Osteocyte (in vitro differentiated cells): ENCODE measurements at places on chromosomes 12 and 14. TPM values are rescaled to one million over a fixed set of nuclear protein-coding genes. Genes with fewer than 3 reads are reported as not detected.

DNA sequence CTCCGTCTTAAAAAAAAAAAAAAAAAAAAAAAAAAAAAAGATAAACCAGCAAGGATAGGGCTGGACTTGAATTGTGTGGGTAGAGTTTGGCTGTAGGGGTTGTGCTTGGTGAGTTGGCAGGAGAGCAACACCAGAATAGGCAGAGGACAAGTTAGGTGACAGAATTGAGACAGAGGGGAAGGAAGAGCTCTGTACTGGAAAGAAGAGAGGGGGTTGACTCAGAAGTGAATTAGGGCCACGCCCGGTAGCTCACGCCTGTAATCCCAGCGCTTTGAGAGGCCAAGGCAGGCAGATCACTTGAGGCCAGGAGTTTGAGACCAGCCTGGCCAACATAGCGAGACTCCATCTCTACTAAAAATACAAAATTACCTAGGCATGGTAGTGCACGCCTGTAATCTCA lies 6.1 kb upstream of the TMEM30B start:
- DNase-seq: no peak
- no peaks in the 10 kb centered on the region for H3K27me3 ChIP-seq
- no peak overlapping the region for H3K4me3 ChIP-seq
- no peaks in the 10 kb centered on the region for H3K36me3 ChIP-seq
- H3K4me1 ChIP-seq: peaks cover 13% of the 10 kb centered on the region

DNA sequence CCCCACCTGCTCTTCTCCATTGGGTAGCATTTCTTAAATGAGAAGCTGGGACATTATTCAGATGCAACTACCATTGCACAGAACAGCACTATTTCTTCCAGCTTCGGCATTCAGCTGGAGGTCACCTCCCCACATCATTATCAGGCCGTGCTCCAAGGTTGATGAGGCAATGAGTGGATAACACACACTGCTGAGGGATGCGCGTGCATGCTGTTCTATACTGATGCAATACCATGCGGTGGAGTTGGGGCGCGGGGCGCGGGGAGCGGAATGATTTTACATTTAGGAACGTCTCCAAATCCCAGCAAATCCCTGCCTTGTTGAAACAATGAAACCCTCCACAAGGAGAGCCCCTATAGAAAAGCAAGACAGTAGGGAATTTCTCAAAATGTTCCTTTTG lies 283.4 kb downstream of the GRIN2B start:
- no peaks in the 10 kb centered on the region for H3K36me3 ChIP-seq
- peaks cover 2% of the 10 kb centered on the region for H3K27me3 ChIP-seq
- H3K4me1 ChIP-seq: no peaks in the 10 kb centered on the region
- no peak for DNase-seq

Gene KRT80
- 9.2 and 9.9 TPM in 2 replicates for total RNA-seq

Gene KLRK1
- total RNA-seq: 3.2 and 4.9 TPM in 2 replicates

- H3K4me3 ChIP-seq: no peak overlapping the region
- H3K4me1 ChIP-seq: no peaks in the 10 kb centered on the region
- DNase-seq: peak; percentile 80
- H3K27me3 ChIP-seq: peaks cover 58% of the 10 kb centered on the region
Observed at GRCh38 chr12:252636-253035, 10.0 kb downstream of the SLC6A13 start.

- no peak for DNase-seq
- H3K36me3 ChIP-seq: peaks cover 6% of the 10 kb centered on the region
- no peak overlapping the region for H3K4me3 ChIP-seq
- H3K4me1 ChIP-seq: peaks cover 5% of the 10 kb centered on the region
- H3K27ac ChIP-seq: no peak overlapping the region
Observed at GRCh38 chr14:69408331-69408960, 10.0 kb downstream of the SLC39A9 start.

DNA sequence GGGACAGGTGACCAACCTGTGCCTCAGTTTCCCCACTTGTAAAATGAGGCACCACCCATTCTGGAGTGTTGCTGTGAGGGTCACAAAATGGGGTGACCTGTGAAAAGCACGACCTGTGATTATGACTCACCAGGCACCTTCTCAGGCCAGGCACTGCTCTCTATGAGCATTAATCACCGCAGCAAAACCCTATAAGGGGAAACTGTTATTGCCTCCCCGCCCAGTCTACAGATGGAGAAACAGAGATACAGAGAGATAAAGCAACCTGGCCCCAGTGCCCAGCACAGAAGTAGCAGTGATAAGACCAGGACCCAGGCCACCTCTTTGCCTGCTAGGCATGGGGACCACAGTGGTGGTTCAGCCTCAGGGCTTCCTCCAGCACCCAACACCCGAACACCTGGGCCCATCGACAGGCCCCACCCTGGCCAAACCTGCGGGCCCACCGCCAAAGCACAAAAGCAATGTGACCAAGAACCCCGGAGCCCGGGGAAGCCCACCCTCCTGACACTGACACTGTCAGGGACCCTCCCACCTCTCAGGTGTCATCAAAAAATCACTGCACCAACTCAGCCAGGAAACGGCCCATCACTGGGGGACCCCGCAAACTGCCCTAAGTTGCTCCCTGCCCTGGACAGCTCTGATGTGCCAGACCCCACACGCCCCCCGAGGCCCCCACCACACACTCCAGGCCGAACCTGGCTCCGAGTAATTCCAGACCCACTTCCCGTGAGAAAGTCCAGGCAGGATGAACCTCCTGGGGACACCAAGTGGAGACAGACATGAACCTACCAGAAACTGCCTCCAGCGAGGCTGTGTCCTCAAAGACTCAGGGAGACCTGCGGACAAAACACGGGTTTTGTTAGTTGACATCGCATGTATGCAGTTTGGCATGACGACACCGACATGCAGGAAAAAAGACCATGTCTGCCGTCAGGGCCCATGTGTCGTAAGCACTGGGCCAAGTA lies 32.4 kb downstream of the NCOR2 start:
- DNase-seq: no peak
- no peaks in the 10 kb centered on the region for H3K27me3 ChIP-seq
- H3K4me3 ChIP-seq: no peak overlapping the region

- H3K4me3 ChIP-seq: peak overlapping the region; percentile 82
- no peak overlapping the region for H3K27ac ChIP-seq
- H3K27me3 ChIP-seq: peaks cover 16% of the 10 kb centered on the region
- peaks cover 5% of the 10 kb centered on the region for H3K4me1 ChIP-seq
- no peak for DNase-seq
Observed at GRCh38 chr14:70822530-70823185, 13.3 kb upstream of the MAP3K9 start.

GRCh38 chr12:52380271-52380694 lies 5.2 kb downstream of the KRT84 start:
- H3K4me3 ChIP-seq: no peak overlapping the region
- H3K27ac ChIP-seq: no peak overlapping the region
- no peaks in the 10 kb centered on the region for H3K4me1 ChIP-seq
- peaks cover 44% of the 10 kb centered on the region for H3K27me3 ChIP-seq

GRCh38 chr14:68975667-68976066 lies 3.4 kb downstream of the ACTN1 start:
- DNase-seq: no peak
- peaks cover 33% of the 10 kb centered on the region for H3K36me3 ChIP-seq
- peak overlapping the region; percentile 95 for H3K27ac ChIP-seq
- H3K4me3 ChIP-seq: peak overlapping the region; percentile 84
- no peaks in the 10 kb centered on the region for H3K27me3 ChIP-seq

GRCh38 chr14:99539491-99539890 lies 58.3 kb downstream of the CCNK start:
- H3K4me1 ChIP-seq: peaks cover 42% of the 10 kb centered on the region
- no peak overlapping the region for H3K27ac ChIP-seq

- no peak for DNase-seq
- no peaks in the 10 kb centered on the region for H3K27me3 ChIP-seq
- H3K36me3 ChIP-seq: peaks cover 2% of the 10 kb centered on the region
- H3K27ac ChIP-seq: peak overlapping the region; percentile 21
Observed at GRCh38 chr12:65937161-65937641, 112.9 kb downstream of the HMGA2 start.

- H3K4me3 ChIP-seq: no peak overlapping the region
- no peaks in the 10 kb centered on the region for H3K27me3 ChIP-seq
- H3K27ac ChIP-seq: peak overlapping the region; percentile 95
Observed at GRCh38 chr14:50062438-50063085, 53.8 kb downstream of the VCPKMT start.

DNA sequence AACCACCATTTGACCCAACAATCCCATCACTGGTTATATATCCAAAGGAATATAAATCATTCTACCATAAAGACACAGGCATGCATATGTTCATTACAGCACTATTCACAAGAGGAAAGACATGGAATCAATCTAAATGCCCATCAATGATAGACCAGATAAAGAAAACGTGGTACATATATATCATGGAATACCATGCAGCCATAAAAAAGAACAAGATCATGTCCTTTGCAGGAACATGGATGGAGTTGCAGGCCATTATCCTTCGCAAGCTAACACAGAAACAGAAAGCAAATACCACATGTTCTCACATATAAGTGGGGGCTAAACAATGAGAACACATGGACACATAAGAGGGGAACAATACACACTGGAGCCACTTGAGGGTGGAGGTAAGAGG lies 15.7 kb downstream of the CAPRIN2 start:
- H3K4me1 ChIP-seq: peaks cover 14% of the 10 kb centered on the region
- no peak overlapping the region for H3K4me3 ChIP-seq
- no peaks in the 10 kb centered on the region for H3K27me3 ChIP-seq
- DNase-seq: no peak
- no peak overlapping the region for H3K27ac ChIP-seq
- peaks cover 46% of the 10 kb centered on the region for H3K36me3 ChIP-seq

GRCh38 chr12:118448341-118448740 lies 72.0 kb downstream of the SUDS3 start:
- H3K27me3 ChIP-seq: no peaks in the 10 kb centered on the region
- no peak for DNase-seq
- H3K4me1 ChIP-seq: no peaks in the 10 kb centered on the region
- no peak overlapping the region for H3K27ac ChIP-seq

Gene KCNH3
- 0.35 TPM in 1 of 2 replicates, not detected in the other for total RNA-seq

DNA sequence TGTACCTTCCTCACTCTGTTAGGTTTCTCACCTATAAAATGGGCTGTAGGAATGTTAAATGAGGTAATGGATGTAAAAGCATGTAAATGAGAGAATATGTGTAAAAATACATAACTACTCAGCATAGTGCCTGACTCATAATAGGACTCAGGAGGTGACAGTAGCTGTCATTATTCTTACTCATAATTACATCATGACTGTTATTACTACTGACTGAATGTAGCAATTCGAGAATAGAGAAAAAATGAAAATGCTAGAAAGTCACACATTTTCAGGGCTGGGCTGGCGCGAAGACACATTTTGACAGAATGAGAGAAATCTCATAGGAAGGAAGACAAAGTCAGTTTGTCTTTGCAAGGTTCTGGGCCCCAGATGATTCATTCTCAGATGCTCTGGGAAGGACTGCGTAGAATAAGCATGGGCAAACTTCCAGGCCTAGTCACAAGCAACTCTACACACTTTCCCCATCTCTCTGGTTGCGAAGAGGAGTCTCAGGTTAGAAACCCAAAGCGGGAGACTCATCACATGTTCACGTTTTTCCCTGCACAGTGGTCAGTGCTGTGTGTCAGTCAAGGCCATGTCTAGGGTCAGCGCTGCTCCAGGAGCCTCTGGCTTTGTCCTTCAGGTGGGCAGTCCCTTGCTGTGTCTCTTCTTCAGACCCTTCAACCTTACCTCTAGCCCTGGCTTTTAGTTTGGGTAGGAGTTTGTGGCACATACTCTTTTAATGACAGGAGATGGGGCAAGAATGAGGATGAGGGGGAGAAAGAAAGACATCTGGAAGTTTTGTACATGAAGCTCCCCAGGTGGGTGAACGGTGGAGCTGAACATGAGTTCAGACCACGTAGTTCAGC lies 8.4 kb downstream of the GPRC5A start:
- H3K4me3 ChIP-seq: no peak overlapping the region
- H3K27ac ChIP-seq: peak overlapping the region; percentile 81
- peaks cover 56% of the 10 kb centered on the region for H3K4me1 ChIP-seq

GRCh38 chr12:110917467-110917866 lies 2.9 kb downstream of the MYL2 start:
- no peak for DNase-seq
- H3K36me3 ChIP-seq: no peaks in the 10 kb centered on the region
- peaks cover 11% of the 10 kb centered on the region for H3K27me3 ChIP-seq

GRCh38 chr14:83255015-83255726 lies 1721.5 kb upstream of the SEL1L start:
- no peaks in the 10 kb centered on the region for H3K27me3 ChIP-seq
- H3K36me3 ChIP-seq: no peaks in the 10 kb centered on the region
- H3K4me1 ChIP-seq: no peaks in the 10 kb centered on the region
- DNase-seq: no peak
- H3K27ac ChIP-seq: no peak overlapping the region

Gene PAH
- total RNA-seq: not detected in 2 replicates

- peaks cover 70% of the 10 kb centered on the region for H3K4me1 ChIP-seq
- DNase-seq: peak; percentile 92
Observed at GRCh38 chr12:48815126-48816110, 2.9 kb upstream of the CACNB3 start.

Gene MYO1H
- total RNA-seq: not detected in 2 replicates

DNA sequence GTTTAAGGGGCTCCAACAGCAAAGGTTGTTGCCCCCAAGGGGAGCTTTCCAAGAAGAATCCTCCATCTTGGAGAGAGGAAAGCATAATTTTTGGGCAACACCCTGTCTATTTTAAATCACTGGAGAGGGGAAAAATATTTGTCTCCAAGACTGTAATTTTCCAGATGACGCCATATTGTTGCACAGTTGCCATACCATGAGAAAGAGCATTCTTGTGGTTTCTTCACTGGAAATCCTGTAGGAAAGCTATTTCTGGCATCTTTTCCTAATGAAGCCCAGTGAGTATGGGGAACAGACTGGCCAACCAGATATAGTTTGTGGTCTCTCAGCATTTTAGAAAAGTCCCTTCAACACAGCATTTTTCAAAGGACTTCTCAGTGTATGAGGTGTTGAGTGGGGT lies 88.1 kb upstream of the MANSC4 start:
- peak overlapping the region; percentile 89 for H3K27ac ChIP-seq
- no peaks in the 10 kb centered on the region for H3K27me3 ChIP-seq
- DNase-seq: no peak
- H3K4me3 ChIP-seq: no peak overlapping the region
- H3K36me3 ChIP-seq: no peaks in the 10 kb centered on the region

GRCh38 chr12:114873656-114874055 lies 189.7 kb upstream of the TBX3 start:
- H3K27ac ChIP-seq: no peak overlapping the region
- no peaks in the 10 kb centered on the region for H3K36me3 ChIP-seq
- no peak overlapping the region for H3K4me3 ChIP-seq
- H3K27me3 ChIP-seq: no peaks in the 10 kb centered on the region
- DNase-seq: no peak

Gene NTF3
- 1.1 and 1.2 TPM in 2 replicates for total RNA-seq

GRCh38 chr14:104076743-104077142 lies 8.8 kb upstream of the ASPG start:
- no peak overlapping the region for H3K27ac ChIP-seq
- peaks cover 16% of the 10 kb centered on the region for H3K27me3 ChIP-seq
- H3K4me1 ChIP-seq: peaks cover 3% of the 10 kb centered on the region

- DNase-seq: no peak
- H3K4me1 ChIP-seq: no peaks in the 10 kb centered on the region
- no peaks in the 10 kb centered on the region for H3K27me3 ChIP-seq
- no peaks in the 10 kb centered on the region for H3K36me3 ChIP-seq
- no peak overlapping the region for H3K27ac ChIP-seq
Observed at GRCh38 chr12:131499864-131500190, 211.1 kb upstream of the SFSWAP start.

Gene DNAH10
- total RNA-seq: 0.16 and 0.29 TPM in 2 replicates
